ENCODE measurements at places on chromosomes 5 and 9.

DNA sequence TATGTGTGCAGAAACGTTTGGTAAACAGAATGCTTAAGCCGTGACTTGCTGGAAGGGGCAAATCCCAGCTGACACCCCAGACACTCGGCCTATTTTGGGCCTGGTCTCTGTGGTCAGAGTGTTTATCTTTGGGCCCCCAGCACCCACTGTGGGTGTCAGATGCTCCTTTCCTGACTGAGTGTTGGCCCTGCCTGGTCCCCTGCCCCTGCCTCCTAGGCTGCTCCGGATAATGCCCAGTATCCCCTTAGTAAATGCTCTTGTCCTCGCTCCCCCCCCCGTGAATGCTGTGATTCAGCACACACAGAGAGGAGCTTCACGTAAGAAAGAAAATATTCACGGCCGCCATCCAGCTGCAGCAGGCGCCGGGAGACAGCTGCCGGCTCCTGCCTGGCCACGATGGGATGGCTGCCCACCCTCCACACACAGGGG lies 11.3 kb upstream of the ANGPTL2 start:
- no peak for DNase-seq

GRCh38 chr5:52863715-52864290 lies 76.1 kb downstream of the ITGA1 start:
- no peak for DNase-seq

DNA sequence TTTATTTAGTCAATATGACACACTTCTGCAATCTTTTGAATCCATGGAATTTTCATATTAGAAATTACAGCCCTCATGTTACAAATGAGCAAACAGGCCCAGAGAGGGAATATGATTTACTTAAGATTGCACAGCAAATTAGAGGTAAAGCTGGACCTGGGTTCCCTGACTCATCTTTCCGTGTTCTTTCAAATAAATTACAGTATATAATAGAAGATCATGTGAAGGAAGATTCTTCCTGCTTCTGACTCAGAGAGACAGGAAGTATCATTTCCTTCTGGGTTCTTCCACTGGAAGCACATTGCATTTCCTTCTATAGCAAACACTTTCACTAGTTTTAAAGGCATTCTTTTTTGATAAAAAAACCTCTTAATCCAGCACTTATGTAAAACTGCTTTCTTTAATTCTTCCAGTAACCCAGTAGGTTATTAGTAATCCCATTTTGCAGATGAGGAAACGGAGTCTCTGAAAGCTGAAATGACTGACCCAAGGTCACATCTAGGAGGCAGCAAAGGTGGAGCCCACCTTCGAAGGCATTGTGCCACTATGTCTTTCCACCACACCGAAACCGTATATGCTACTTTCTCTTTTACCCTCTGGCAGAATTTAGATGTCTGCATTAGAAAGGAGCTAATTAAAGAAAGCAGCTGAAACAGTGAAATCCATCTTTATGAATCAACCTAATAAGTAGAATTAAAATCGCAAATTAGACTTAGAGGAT lies 566.7 kb upstream of the KLF4 start:
- no peak for DNase-seq

- DNase-seq = no peak
Measured at GRCh38 chr9:90822866-90823265, 21.2 kb downstream of the SYK start.

DNA sequence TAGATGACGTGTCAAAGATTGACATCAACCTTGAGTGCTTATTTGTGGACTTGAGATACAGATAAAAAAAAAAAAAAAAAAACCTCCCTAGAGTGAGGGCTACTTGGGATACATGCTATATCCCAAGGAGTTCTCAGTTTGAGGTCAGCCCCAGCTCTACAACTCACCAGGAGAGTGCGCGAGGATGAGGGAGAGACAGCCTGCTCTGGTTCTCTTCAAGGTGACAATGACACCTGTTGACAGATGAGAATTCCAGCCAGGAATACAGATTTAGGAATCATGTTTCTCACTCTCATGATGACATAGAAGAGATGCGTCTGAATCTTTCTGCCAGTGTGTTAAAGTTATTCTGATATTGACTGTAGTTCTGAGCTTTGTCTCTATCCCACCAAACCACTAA lies 24.9 kb upstream of the ARHGAP26 start:
- no peak for DNase-seq

- DNase-seq = no peak
Measured at GRCh38 chr9:12801187-12801586, 26.4 kb downstream of the LURAP1L start.

DNA sequence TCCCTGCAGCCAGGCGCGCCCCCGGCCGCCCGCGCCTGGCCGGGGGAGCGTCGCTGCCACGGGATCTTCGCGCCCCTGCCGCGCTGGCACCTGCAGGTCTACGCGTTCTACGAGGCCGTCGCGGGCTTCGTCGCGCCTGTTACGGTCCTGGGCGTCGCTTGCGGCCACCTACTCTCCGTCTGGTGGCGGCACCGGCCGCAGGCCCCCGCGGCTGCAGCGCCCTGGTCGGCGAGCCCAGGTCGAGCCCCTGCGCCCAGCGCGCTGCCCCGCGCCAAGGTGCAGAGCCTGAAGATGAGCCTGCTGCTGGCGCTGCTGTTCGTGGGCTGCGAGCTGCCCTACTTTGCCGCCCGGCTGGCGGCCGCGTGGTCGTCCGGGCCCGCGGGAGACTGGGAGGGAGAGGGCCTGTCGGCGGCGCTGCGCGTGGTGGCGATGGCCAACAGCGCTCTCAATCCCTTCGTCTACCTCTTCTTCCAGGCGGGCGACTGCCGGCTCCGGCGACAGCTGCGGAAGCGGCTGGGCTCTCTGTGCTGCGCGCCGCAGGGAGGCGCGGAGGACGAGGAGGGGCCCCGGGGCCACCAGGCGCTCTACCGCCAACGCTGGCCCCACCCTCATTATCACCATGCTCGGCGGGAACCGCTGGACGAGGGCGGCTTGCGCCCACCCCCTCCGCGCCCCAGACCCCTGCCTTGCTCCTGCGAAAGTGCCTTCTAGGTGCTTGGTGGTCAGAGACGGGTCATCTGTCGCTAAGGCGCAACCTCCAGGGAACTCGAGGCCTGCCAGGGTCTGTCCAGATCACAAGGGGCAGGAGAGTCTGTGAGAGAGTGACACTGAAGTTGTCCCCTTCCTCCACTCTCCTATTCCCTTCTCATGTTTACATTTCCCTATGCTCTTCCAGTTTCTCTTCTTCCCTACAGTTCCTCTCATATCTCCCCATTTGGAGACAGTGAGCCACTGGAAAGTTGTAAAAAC lies 1.3 kb downstream of the GPR150 start:
- DNase-seq = peak; percentile 42

- no peak for DNase-seq
Measured at GRCh38 chr9:89670114-89670513, 65.3 kb downstream of the GADD45G start.

- DNase-seq = no peak
Measured at GRCh38 chr5:71974165-71974564, 133.1 kb upstream of the MAP1B start.

- DNase-seq = no peak
Measured at GRCh38 chr9:114401344-114401743, 13.6 kb upstream of the AKNA start.

- DNase-seq = no peak
Measured at GRCh38 chr5:180649297-180650039, at the start of gene FLT4. Gene FLT4 (minus strand): TSS chr5:180649600. CDS start chr5:180649545, 55 bp downstream.

DNA sequence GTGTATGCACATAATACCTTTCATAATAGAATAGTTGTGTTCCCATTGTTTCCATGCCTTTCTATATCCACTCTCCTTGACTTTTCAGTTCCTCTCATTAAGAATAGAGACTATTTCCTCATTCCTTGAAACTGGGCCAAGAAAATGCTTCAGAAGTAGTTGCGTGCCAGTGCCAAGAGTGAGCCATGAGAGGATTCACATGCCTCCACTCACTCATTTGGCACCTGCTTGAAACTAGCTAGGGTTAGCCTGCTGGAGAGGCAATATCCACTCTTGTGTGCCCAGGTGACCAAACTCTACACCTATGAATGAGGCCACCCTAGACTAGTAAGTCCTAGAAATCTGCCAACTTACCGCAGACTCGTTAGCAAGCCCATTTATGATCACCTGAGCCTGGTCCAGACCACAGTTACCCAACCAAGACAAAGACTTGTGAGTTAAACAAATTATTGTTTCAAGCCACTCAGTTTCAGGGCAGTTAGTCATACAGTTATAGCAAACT lies 276.3 kb downstream of the EPB41L4A start:
- DNase-seq = no peak

- no peak for DNase-seq
Measured at GRCh38 chr5:75113354-75114113, 61.2 kb upstream of the GCNT4 start.

DNA sequence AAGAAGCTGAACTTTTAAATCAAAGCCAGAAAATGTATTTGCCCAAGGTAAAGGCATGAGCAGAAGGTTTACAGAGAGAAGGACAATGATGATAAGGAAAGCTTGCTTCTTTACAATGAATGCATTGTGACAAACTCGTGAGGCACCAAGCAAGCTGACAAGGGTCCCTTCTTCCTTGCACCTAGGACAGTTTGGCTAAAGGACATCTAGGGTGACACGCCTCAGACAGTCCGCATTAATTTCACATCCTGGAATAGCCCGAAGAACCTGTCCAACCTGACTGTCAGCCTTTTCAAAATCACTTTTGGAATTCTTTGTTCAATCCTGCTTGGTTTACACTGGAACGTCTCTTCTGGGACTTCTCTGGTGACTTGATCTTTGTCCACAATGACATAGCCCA lies 146.4 kb upstream of the MAP3K1 start:
- no peak for DNase-seq

DNA sequence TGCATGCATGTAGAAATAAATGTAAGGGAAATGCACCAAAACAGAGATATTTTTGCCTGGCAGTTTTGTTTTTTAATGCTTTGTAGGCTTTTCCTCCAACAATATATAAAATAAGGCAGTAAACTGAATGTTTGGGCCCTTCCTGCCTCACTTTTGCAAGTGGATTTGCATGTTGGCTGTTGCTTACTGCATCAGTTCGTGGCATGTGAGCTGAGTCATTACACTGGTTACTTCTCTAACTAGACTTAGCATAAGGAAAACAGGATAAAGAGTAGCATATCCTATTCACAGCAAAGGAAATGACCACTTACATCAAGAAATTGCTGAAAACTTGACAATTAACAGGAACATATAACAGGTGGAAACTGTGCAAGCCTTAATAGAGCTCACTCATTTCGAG lies 113.4 kb downstream of the TLE1 start:
- DNase-seq = no peak

GRCh38 chr5:38307845-38308244 lies 49.5 kb downstream of the EGFLAM start:
- no peak for DNase-seq

- no peak for DNase-seq
Measured at GRCh38 chr9:70003901-70004714, 39.5 kb upstream of the MAMDC2 start.

- DNase-seq = peak; percentile 67
Measured at GRCh38 chr5:141849415-141850243, 28.6 kb downstream of the PCDH1 start.

- no peak for DNase-seq
Measured at GRCh38 chr9:73073337-73074175, 78.1 kb upstream of the ANXA1 start.

GRCh38 chr9:83596899-83597504 lies 25.9 kb upstream of the IDNK start:
- DNase-seq = peak; percentile 28

DNA sequence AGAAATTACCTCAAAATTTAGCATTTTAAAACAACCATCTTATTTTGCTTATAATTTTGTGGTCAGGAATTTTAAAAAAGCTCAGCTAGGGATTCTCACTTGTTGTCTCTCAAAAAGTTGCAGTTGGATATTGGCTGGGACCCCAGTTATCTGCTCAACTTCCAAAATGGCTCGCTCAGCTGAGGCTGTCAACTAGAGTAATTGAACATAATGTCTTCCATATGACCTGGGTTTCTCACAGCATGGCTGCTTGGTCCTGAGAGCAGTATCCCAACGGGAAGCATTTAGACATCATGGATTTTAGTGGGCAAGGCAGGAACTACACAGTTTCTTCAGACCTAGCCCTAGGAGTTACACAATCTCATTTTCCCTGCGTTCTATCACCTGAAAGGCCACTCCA lies 63.6 kb upstream of the SPEF2 start:
- DNase-seq = no peak

DNA sequence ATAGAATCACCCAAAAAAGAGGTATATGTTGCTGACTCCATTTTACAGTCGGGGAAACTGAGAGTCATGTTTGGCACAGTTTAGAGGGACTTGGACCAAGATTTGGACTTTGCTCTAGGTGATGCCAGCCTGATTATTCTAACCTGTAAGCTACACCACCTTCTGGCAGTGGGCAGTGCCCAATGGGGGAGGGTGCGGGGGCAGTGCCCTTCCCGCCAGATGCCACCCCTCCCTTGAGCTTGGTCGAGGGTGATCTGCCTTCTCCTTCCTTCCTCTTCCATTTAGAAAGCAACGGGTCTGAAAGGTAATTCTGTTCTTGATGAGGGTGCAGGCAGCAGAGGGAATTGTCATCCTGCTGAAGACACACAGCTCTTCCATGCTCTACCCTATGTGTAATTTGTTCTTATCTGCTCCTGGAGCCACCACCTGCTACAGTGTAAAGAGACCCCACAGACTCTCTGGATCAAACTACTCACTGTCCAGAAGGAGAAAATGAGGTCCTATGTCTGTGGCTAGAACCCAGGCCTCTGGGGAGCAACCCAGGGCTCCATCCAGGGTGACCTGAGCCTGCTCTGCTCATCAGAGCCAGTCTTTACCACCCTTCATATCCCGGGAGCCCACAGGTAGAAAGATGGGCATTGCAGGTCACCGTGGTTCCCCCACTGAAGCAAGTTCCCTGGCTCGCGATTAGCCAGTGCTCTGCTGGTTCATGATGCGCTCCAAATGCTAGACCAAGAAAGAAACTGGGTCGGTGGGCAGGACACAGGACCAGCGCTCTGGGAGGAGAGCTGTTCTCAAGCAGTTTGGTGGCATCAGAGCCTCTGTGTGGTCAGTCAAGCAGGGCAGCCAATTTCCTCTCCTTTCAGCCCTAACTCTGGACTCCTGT lies 156.2 kb downstream of the RGS3 start:
- DNase-seq = no peak

DNA sequence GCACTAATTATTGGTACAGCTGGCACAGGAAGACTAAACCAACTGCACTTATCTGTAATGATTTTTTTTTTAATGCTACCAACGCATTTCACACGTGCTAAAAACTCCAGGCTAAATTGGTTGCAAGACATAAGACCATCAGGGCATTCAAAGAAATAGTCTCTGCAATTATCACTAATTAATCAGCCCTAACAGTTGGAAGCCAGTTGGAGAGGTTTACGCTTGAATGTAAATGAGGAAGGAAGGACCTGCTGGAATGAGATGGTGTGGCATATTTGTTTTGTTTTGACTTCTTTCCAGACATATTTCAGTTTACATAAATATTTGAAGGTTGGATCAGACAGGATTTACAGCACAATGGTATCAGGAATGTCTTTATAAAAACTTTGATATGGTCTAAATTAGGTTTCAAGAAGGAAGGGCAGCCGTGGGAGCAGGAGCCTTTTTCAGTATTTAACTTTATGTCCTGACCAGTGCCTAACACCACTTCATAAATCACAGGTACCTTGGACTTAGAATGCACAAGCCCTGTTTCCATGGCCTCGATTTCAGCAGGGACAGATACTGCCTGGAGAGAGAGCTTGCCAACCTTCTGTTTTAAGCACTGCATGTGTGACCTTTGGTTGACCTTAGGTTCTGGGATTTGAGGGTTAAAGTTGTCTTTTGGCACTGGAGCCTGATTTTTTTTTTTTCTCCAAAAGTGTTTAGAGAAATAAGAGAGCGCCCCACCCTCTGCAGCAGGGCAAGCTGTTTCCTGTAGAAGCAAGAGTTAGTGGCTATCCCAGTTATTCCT lies 199.8 kb upstream of the MAP3K1 start:
- DNase-seq = no peak

Data from CD4-positive, alpha-beta T cell treated with Interleukin-21 for 1 hour (primary cell).